M059J (cell line): ENCODE measurements at places on chromosomes 16 and 17. TPM values are rescaled to one million over a fixed set of nuclear protein-coding genes. Genes with fewer than 3 reads are reported as not detected.
A peak's percentile ranks its signal among the peaks of the same experiment; 100 is the strongest.

The EVI2A gene
- total RNA-seq = 7.4 and 7.7 TPM in 2 replicates

DNA sequence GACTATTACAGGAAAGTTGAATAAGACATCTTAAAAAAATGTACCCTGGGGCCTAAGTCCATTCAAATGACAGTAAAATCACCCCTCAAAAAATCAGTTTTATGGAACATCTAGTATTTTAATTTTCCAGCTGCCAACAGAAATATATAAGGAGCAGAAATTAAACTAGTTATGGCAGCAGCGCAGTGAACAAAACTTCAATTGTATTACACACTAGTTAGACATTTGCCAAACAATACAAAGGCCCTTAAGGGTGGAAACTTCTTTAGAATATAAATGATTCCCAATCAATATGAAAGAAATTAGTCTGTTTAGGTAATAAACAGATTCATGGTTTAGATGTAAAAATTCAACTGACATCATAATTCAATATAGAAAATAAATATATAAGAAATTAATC is 18.1 kb upstream of the RFFL start:
- DNase-seq = no peak

DNA sequence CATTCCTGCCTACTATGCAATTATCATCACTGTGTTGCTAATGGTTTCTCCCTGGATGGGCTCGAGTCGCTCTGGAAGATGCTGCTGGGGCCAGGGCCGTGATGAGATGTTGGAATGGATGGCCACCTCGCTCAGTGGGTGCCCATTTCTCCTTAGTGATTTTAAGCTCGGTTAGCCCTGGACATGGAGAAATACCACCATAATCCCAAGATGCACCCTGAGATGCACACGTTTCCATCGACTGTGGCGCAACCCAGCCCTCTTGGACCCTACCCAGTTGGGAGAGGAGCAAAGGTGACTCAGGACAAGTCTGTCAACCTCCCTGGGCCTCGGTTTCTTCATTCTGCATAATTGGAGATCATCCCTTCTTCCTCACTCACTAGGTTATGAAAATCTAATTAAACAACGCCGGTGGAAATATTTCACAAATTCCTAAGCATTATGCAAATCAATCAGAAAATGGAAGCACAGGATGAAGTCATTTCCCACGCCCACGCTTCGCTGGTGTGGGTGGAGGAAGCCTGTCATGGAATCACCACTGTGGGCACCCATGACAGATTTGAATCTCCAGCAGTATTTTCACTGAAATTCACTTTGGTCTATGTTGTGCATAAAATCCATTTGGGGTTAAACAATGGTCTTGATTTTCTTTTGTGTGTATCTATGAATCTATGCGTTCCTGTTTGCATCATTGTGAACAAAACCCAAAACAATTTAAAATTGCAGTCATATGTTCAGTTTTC is 195.2 kb downstream of the AXIN2 start:
- DNase-seq = no peak

GRCh38 chr17:50279181-50279526 is 4.9 kb downstream of the TMEM92 start:
- DNase-seq = peak; percentile 79
